ENCODE measurements at places on chromosomes 6 and 20. TPM values are rescaled to one million over a fixed set of nuclear protein-coding genes. Genes with fewer than 3 reads are reported as not detected.

DNA sequence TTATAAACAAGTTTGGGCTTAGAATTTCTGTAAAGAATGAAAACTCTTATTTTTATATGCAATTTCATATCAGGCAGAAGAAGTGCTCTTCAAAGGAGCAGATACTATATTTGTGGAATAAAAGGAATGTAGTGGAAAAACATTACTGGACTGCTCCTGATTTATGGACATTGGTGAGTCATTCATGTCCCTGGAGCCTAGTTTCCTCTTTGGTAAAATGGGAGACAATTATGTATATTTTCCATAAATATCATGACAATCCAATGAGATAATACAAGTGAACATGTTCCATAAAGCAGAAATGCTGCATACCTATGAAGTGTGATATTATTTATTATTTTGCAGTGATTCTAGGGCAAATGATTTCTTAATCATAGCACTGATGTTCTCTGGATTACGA is 445.8 kb upstream of the CITED2 start:
- peak; percentile 56 for DNase-seq

DNA sequence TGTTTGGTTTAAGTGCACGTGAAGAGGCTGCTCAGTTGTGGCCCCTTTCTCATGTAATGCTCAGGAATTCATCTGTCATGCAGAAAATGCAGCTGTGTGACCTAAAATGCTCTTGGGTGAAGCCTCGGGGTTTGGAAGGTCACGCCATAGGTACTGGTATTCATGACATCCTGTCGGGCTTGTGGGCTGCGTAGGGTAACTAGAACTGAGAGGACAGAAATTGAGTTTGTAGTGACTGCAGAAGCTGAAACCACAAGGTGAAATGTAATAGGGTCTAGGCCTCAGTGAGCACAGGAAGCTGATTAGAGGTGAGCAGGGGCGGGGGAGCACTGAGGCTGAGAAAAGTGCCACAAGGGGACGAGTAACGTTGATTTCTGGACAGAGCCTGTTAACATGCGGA is 128.8 kb downstream of the SOBP start:
- no peak for DNase-seq

DNA sequence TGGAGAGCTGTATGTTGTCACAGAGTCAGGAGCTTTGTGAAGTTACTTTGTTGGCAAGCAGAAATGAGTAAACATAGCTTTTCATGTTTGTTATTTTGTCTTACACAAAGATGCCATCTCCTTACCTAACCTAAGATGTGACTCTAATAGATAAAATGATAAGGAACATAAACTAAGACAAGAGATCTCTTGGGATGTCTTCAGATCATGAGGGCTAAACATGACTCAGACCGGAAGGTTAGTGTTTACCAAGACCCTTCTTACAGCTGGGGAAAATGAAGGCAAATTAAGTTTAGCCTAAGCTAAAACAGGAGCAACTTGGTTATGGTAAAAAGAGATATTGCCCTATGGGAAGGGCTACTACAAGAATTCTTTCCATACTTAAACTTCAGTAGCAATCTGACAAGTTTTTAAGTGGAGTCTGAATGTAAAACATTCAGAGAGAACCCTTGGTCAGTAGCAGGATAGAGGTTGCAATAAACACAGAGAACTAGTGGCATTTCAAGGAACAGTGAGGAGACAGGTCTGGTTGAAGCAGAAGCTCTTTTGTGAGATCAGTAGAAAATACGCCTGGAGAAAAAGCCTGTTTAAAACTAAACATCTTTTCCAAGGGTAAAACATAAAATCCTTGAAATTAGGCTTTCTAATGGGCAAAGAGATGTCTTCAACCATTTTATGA is 29.9 kb downstream of the SGK1 start:
- peak; percentile 26 for DNase-seq

DNA sequence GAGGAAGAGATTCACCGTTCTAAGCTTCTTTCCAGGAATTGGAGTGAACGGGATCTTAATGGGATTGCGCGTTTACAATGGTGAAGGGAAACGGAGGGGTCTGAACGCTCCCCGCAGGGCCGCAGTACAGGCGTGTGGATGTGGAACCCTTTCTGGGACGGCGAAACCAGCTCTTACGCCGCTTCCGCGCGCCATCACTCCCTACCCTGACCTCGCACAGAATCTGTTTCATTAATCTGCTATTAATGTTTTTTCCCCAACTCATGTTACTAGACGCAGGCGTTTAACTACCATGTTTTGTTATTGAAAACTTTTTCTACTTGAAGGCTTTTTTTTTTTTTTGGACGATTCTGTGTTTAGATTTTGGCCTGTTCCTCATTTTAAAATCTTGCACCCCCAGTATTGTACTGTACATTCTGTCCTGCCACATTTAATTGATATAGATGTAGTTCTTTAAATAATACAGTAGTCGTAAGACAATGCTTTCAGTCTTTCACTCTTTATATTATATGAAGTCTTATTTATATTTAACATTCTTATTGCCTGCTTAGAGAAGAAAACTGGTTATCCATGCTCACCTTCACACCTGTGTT is 696 bp upstream of the SUPT3H start:
- no peak for DNase-seq

DNA sequence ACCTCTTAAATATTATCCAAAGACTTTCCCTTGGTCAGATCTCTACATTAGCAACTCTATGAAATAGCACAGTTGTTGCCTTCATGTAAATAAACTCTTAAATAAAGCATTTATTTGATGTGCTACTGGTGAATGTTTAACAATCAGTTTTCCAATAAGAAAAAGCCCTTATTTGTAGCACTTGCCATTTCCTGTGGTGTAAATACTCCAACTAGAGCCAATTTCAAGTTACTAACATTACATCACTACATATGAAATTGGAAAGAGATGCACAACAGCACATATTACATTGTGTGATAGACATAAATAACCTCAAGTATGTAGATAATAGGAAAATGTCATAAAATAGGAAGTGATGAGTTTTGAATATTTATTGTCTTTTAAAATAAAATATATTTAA is 5.0 kb upstream of the MYB start:
- no peak for DNase-seq

DNA sequence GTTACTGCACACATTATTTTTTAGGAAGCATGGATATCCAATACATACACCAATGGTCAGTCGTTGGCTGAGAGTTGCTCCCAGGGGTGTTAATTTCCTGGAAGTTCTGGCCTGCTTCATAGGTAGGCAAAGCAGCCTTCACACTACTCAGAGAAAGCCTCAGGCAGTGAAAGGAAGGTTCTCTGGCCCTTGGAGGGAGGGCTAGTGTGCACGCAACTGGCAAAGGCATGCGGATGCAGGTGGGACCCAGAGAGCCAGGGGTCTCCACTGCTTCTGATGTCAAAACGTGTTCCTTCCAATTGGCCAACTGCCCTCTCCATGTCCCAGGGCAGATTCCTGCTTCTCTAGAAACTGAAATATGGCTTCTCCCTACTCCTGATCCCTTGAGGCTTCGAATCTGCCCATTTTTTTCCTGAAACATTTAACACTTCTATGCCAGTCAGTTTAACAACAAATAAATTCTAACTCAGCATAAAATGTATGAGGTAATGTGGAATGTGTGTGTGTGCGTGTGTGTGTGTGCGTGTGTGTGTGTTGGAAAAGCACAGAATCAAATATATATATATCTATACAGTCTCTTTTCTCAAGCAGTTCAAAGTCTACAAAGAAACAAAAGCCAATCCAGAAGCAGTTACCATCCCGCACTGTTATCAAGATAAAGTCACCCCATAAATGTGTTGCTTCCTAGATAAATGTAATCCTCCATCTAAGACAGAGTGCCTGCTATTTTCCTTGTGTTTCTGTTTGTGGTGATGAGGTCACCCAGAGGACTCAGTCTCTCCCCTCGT is 94.0 kb upstream of the HIVEP1 start:
- peak; percentile 86 for DNase-seq

GRCh38 chr6:149082320-149082719 is 235.2 kb upstream of the TAB2 start:
- DNase-seq: peak; percentile 83

DNA sequence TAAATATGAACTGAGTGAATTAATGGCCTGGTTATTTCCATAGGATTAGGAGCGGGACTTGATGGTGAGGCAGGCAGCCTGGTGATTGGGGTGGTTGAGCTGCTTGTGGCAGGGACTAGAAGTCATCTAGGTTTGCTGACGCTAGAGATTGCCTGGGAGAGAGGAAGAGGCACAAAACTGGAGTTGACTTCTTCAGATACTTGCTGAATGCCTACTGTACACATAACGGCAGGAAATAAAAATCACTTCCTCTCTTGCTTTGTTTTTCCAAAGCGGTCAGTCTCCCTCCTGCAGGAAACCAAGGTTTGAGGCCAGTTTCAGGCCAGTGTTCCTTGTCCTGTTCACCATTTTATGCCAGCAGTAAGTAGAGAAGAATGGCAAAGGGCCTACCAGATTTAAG is 36.7 kb upstream of the MYLIP start:
- DNase-seq: peak; percentile 52

DNA sequence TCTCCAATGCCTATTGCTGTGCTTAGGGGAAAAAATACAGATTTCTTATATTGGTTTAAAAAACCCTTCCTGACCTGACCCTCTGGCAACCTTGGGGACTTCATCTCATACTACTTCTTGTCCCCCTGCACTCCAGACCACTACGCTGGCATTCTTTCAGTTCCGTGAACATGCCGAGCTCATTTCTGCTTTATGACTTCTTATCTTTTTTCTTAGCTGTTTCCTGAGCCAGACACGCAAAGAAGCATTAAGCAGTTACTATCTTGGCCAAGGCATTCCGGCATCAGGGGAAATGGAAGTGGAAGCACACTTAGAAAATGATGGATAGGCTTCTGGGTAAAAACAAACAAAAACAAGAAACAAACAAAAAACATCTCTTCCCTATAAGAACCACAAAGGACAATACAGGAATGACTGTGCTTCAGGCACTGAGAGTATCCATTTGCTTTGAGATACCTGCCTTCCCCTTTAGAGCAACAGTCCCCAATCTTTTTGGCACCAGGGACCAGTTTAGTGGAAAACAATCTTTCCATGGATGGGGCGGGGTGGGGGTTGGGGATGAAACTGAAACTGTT is 4.4 kb upstream of the CCDC28A start:
- peak; percentile 27 for DNase-seq

- no peak for DNase-seq
These were observed 4.1 kb upstream of the IFT52 start for GRCh38 chr20:43586641-43587040.

The NUP153 gene
- polyA plus RNA-seq: 29.3 TPM

The FANCE gene
- 21.8 TPM for polyA plus RNA-seq

Data from muscle of leg (tissue), 16 donors.